Stimulated activated CD4-positive, alpha-beta T cell treated with anti-CD3 and anti-CD28 coated beads, Interleukin-4, amount 100 ng/mL, for 48 hours (primary cell): ENCODE measurements at places on chromosomes 5 and 9.

DNA sequence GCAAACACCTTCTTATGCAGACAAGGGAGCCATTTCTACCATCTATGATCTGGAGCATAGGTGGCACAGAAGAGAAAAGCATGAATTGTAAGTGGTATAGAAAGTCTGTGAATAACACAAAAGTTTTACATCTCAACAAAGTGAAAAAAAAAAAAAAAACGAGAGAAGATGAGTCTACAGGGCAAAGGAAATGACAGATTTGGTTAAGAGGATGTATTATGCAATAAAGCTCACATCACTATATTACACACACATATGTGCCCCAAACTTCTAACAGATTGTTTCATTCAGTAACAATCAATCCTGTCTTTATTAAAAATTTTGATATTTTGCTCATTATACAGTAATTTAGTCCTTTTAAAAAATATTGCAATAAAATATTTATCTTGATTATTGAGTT, 49.8 kb downstream of the CERT1 start:
- DNase-seq: no peak

DNA sequence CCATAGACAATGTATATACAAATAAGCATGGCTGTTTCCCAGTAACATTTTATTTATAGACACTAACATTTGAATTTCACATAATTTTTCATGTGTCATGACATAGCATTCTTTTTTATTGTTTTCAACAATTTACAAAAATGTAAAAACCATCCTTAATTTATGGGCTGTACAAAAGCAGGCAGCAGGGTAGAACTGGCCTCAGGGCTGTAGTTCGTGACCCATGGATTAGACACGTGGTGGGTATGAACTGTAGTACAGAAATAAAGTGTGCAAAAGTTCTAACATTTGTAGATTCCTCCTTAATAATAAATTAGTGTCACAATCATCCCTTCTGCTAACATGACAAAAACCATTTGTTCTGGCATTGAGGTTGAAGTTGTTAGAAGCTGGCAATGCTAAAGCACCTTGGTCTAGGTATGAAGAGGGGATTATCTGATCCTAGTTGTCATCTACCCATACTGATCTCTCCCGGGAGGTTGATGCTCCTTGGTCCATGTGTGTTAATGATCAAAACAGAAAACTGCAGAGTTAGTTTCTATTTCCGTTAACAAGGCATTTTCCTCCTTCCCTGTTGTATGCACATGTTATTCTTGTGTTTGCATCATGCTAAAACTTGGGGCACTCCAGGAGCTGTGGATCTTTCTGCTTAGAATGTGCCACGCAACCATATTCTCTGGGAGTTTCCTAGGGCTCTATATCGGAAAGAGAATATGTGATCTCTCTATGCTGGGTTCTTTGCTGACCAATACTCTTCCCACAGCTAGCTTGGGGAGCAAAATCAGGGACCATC, 917.6 kb downstream of the TLE1 start:
- DNase-seq: no peak

DNA sequence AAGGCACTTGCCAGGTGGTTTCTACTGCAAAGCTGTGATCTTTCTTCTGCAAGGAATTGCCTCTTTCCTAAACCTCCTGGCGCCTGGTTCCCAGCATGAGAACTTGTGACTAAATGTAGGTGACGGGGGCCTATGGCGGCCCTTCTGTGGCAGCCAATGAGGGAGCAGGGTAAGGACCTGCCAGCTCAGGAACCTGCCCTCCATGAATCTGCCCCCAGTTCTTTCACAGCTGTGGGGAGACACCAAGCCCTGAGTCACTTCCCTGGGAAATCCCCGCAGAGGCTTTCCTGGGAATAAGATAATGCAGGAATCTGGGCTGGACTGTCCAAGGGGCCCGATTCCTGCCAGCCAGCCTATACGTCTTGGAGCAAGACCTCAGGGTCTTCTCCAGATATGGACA, 56.7 kb upstream of the CTNNA1 start:
- DNase-seq: no peak

DNA sequence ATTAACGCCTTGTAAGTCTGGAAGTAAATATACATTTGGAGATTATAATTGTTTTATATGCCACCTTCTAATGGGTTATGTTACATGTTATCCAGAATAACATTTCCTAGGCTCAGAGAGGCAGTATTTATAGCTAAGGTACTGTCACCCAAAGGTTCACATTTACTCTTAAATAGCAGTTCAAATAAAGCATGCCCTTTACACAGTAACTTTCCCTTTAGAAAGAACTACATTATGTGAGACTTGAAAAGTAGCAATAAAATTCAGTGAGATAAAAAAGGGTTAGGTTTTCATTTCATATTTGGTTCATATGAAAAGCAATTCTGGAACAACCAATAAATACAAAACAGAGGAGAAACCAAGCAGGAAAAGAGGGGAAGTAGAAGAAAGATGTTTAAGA, 35.1 kb downstream of the SKIC3 start:
- DNase-seq: no peak

- no peak for DNase-seq
These were observed 145.5 kb downstream of the DCP2 start for GRCh38 chr5:113122053-113122452.

- DNase-seq: no peak
These were observed 17.2 kb downstream of the PPARGC1B start for GRCh38 chr5:149747141-149747832.

- no peak for DNase-seq
These were observed 81.3 kb downstream of the ALDH7A1 start for GRCh38 chr5:126513703-126514102.

DNA sequence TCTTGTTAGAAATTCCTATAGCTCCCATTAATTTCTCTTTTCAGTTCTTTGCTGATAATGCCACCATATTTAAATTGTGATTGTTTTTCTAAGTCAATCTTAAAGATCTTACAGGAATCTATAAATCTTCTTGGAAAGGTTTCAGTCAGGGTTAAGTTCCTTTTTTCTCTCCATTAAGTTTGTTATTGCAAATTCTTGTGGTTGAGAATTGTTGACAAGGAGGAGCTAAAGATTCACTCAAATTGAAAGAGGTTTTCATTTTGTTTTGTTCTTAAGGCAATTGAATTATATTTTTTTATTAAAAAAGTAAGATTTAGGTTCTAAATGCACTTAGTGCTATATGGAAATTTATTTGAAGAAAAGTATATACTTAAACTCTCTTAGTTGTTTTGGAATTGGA, 213.4 kb downstream of the PRR16 start:
- DNase-seq: no peak

DNA sequence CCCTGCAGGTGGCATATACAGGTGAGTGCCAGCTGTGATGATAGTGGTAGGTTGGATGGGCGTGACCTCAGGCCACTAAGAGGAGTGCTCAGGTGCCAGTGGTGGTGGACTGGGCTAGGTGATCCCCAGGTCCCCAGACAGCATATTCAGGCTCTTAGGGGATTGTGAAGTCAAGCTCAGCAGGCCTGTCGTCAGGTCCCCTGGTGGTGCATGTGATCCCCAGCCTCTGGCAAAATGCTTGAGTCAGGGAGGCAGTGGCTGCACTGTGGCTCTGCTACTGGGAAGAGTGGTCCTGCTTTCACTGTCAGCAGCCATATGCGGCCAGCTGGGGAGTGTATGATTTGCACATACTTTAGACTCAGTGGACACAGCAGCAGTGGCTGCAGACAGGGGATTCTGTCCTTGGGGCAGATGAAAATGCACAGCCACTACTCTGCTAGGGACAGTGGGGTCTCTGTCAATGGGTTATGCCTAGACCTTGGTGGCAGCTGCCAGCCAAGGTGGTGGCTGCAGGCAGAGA, 31.6 kb upstream of the CTSL start:
- DNase-seq: no peak

DNA sequence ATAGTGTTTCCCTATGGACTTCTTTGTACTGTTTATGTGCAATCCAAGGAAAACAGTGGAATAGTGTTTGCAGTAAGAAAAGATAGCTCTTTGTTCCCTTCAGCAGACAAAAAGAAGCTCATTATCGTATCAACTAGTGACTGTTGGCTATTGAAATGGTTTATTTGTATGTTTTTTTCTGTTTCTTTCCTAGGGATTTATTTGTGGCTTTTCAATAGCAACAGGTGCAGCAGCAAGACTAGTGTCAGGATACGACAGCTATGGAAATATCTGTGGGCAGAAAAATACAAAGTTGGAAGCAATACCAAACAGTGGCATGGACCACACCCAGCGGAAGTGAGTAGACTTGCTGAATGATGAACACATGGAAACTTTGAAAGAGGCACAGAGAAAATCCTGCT, 65.1 kb downstream of the SLC44A1 start:
- no peak for DNase-seq

- no peak for DNase-seq
These were observed 14.6 kb downstream of the INIP start for GRCh38 chr9:112703304-112703703.

DNA sequence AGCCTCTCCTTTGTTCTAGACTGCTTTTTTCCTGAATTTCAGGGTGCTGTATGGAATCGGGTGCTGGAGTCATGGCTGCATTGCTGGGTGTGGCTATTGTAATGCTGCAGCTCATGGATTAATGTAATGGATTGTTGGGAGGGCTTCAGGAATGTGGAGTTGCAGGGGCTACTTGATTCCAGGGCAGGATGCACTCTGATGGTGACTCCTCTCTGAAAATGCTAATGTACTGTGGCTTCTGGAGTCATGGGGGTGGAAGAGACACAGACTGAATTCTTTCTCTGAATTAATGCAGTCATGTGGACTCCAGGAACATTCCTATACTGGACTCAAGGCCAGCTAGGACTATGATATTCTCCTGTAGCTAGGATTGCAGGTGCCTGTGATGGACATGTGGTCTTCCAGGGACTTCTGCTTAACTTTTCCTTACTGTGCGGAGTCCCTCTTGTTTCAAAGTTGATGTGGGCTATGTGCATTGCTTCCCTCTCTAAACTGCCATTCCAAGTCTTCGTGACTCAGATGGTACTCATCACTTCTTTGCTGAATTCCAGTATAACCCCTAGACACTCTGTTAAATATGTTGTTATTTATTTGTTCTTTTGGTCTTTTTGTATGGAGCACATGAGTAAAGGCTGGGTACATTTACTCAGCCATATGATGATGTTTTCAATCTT, 396.2 kb downstream of the KCTD16 start:
- no peak for DNase-seq

DNA sequence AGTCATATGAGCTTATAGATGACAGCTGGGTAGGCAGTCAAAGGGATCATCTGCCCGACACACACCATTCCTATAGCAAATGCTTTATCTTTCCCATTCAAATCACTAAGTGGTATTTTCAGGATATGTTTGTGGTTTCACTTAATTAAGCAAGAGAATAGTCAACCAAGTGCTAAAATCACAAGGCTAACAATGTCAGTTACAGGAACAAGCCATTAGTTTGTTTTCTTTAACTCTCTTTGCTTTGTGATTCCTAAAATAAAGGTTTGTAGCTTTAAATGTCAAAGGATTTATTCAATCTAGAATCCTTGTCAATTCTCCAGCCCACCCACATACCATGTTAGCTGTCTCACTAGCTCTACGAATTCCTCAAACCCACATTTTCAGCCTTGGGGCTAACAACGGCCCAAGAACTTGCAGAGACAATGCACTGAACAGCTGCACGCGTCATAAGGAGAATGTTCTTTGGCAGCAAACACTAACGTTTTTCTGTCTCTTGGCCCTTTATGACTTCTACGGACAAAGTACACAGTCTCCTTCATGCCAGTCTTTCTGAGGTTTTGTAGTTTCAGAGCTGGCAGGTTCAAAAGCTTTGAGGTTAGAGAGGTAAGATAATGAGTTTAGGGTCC, 56.6 kb downstream of the ELAVL2 start:
- no peak for DNase-seq

DNA sequence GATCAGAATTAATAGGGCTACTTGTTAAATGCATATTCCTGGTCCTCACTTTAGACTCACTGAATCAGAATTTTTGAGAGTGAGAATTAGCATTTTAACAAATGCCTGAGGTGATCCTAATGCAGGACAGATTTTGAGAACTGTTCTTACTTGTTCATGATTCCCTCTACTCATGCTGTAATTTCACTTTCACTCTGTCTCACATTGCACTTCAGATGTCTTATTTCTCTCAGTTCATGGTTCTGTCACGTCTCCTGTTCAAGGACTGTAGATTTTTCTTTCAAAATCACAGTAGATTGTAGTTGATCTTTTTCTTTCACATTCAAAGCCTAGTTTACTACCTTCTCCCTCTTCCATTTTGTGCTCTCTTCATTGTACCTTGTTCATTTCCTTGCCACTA, 54.3 kb downstream of the ADGRV1 start:
- no peak for DNase-seq

DNA sequence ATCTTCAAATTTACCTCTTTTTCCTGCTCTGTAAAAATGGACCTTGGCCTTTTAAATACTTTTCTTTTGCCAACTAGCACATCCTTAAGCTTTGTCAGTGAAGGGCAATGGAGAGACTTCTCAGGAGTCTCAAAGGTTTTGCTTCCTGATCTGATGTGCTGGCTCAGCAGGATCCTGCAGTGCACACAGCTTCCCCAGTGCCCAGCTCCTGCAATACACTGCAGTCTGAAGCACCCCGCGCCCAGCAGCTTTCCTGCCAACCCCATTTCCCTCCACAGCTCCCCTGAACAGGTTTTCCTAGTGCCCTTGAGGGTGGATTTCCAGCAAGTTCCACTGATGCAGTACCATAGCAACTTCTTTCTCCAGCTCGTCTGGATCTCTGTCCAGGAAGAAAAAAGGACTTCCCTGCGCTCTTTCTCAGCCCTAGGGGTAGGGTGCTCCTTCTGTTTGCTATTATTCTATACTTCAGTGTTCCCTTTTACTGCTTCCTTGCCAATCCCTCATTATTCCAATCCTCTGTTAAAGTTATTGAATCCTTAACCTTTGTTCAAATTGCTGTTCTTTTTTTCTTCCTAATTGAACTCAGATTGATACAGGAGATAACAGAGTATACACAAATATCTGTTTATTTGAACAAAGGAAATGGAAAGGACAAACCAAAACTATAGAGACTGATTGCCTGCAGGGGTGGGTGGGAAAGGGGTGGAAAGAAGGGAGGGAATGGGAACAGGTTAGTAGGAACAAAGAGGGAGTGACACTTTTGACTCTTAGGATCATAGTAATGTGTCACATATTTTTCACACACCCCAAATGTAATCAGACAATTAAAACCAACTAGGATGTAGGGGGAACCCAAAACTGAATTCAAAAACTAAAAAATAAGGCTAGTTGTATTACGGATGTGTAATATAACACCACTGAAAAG, 8.5 kb downstream of the SNAPC3 start:
- DNase-seq: no peak

GRCh38 chr5:36590513-36591286, 15.7 kb upstream of the SLC1A3 start:
- no peak for DNase-seq

GRCh38 chr5:14171621-14172020, 28.5 kb downstream of the TRIO start:
- DNase-seq: no peak

GRCh38 chr9:111298731-111299598, 31.1 kb downstream of the OR2K2 start:
- DNase-seq: no peak
